Stimulated activated CD8-positive, alpha-beta memory T cell treated with anti-CD3 and anti-CD28 coated beads, Interleukin-12 subunit alpha, Interleukin-12 subunit beta, amount 100 ng/mL, for 1 hour (primary cell): ENCODE measurements at places on chromosomes 3 and 15.

GRCh38 chr15:45630917-45631691 lies 3.7 kb upstream of the SQOR start:
- no peak for DNase-seq

DNA sequence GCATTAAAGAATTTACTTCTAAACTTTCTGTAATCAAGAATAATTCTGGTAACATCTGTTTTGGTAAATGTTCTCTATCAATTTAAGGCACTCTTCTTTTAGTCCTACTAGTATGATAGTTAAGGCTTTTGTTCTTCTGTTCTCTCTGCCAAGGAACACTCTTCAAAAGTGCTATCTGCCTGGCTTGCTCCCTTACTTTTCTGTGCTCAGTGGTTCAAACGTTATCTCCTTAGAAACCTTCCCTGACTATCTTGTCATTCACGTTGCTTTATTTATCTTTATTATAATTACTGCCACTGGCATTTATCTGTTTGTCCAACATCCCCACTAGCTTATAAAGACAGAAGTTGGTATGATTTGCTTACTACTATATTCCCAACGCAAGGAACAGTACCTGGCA lies 59.2 kb downstream of the RFX7 start:
- no peak for DNase-seq

DNA sequence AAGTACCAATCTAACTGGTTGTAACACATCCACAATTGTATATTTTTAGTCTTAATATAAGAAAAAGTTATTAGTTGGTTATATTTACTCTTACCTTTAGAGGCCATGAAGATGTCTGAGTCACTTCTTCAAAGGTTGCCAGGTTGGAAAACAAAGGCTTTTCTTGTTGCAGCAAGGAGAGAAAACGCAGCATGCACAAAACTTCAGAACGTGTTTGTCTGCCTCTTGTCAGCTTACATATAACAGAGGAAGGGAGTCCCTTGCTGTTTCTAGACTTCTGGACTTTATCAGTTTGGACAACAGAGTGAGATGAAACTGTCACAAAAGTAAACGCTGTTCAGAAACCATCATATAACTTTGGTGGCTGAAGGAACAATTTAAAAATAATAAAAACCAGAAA lies at the start of gene PLSCR5:
Gene PLSCR5 (minus strand): TSS at position 241 of the 400 bp plus-strand sequence. CDS start 134 bp downstream, at position 107.
- DNase-seq: no peak

GRCh38 chr15:93048759-93049161 lies 40.3 kb downstream of the RGMA start:
- no peak for DNase-seq

- no peak for DNase-seq
Observed at GRCh38 chr3:71838406-71838805, 53.5 kb upstream of the PROK2 start.

DNA sequence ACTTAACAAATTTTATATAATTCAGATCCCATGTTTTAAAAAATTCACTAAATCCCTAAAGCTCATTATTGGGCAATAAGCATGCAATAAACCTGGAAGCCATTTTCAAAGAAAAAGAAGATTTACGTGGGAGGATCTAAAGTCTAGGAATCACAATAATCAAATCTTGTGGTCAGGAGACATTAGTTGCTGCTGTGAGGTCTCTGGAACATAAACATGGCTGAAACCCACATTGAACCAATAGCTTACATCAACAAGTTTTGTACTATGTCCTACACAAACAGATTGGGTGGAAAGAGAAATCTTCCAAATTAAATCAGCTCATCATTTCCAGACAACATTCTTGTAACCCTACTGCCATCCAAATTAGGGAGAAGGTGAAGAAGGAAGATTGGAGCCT lies 121.9 kb upstream of the EPHA3 start:
- no peak for DNase-seq

GRCh38 chr3:153063337-153063736 lies 98.7 kb upstream of the RAP2B start:
- DNase-seq: no peak

DNA sequence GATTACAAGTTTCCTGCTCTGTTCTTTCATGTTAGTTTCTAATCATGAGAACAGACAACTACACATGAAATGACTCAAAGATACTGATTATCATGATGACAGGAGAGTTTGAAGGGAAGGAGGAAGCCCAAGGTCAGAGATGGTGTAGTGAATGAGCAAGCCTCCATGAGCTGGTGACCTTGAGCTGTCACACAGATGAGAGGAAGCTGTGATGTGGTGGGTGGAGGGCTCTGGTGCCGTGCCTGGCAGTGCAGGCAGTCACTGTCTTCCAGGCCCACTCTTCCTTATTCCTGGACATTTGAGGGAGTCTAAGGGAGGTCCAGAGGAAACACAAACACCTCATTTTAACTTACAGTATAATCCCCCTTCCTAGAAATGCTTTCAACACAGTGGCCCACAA lies 133.4 kb upstream of the ROPN1 start:
- DNase-seq: no peak

DNA sequence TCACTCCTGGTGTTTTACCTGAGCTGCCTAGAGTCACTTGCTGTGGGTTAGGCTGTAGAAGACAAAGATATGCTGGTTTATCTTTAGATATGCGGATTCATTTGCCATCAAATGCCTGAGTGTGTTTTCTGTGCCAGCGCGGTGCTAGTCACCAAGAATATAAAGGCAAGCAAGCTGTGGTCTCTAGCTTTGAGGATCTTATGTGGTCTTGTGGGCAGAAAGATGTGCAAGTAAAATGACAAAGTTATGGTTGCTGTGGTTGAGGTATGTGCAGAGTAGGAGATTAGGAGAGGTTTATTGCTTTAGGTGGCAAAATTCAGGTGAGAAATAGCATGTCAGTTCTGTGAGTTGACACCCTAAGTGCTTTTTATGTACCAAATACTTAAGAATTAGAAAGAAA lies 94.2 kb downstream of the CGNL1 start:
- DNase-seq: no peak

DNA sequence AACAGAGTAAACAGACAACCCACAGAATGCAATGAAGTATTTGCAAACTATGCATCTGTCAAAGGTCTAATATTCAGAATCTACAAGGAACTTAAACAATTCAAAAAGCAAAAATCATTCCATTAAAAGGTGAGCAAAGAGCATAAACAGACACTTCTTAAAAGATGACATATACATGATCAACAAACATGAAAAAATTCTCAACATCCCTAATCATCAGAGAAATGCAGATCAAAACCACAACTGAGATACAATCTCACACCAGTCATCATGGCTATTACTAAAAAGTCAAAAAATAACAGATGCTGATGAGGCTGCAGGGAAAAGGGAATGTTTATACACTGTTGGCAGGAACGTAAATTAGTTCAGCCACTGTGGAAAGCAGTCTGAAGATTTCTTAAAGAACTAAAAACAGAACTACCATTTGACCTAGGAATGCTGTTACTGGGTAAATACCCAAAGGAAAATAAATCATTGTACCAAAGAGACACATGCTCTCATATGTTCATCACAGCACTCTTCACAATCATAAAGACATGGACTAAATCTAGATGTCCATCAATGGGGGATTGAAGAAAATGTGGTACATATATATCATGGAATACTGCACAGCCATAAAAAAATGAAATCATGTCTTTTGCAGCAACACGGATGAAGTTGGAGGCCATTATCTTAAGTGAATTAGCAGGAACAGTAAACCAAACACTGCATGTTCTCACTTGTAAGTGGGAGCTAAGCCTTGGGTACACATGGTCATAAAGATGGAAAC lies 393.3 kb upstream of the CBLB start:
- DNase-seq: no peak

GRCh38 chr3:52506266-52506966 lies 11.3 kb downstream of the STAB1 start:
- no peak for DNase-seq

GRCh38 chr3:129009266-129009665 lies 8.2 kb downstream of the EFCC1 start:
- DNase-seq: no peak

GRCh38 chr3:27927882-27928281 lies 205.8 kb upstream of the EOMES start:
- no peak for DNase-seq

DNA sequence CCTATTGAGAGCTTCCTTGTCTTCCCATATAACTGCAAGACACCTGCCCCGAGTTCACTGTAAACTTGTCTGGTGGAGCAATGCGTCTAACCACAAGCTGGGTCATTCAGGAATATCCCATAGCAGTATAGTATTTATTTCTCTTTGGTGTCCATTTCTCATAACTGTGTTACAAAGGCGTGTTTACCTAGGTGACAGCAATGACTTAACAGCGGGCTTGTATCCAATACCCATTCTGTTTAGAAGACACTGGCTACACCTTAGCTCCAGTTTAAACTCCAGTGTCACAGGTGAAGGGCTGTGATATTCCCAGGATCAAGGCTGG lies 24.3 kb downstream of the ATP10A start:
- DNase-seq: no peak

DNA sequence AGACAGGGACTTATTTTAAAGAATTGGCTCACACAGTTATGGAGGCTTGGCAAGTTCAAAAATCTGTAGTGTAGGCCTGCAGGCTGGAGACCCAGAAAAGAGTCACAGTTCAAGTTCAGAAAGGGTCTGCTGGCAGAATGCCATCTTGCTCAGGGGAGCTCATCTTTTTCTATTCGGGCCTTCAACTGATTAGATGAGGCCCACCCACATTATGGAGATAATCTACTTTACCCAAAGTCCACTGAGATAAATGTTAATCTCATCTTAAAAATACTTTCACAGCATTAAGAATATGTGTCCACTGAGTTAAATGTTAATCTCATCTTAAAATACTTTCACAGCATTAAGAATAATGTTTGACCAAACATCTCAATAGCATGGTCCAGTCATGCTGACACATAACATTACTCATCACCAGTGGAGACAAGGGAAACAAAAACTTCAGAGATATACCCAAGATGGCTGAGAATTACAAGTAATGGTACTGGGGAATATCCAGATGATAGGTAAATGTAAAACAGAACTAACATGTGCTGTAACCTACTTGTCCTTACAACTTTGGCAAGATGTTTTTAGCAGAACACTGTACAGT lies 74.3 kb upstream of the STAC start:
- no peak for DNase-seq

- peak; percentile 20 for DNase-seq
Observed at GRCh38 chr3:129278966-129279906, 566 bp downstream of the HMCES start.

GRCh38 chr3:120526011-120526870 lies 69.9 kb upstream of the NDUFB4 start:
- no peak for DNase-seq

DNA sequence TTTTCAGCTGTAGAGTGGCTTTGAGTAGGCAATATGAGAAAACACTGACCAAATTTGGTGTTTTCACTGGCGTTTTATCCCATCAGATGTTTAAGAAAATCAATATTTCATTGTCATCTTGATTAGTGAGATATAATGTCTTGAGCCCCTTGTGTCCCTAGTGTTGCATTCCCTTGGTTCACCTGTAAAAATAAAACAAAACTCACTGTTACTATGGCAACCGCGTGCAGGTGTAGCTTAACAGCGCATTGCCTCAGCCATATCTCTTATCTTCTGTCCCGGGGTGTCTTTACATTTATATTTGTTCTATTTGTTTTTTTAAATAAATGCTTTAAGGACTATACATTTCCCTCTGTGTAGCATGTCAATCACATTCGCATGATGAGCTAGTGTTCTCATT lies 551.6 kb downstream of the ZIC1 start:
- DNase-seq: no peak

- DNase-seq: no peak
Observed at GRCh38 chr3:101202640-101203039, 117.7 kb downstream of the IMPG2 start.

GRCh38 chr3:114132500-114132899 lies 46.4 kb downstream of the DRD3 start:
- no peak for DNase-seq

GRCh38 chr15:71931261-71931660 lies 120.9 kb downstream of the NR2E3 start:
- DNase-seq: no peak

DNA sequence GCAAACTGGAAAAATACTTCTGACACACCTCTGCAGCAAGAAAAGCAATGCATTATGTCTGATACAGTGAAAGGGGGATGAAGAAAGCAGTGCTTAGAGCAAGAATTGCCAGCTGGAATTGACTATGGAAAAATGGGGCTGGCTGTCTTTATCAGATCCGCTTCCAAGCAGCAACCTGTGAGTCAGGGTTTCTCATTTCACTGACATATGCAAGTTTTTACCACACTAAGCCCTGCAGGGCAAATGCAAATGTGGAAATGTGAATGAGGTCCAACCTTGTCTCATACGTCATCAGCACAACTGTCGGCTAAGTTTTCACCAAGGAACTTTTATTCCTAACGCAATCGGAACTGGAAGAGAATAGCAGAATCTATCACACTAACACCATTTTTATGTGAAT lies 172.5 kb upstream of the GADL1 start:
- DNase-seq: no peak

DNA sequence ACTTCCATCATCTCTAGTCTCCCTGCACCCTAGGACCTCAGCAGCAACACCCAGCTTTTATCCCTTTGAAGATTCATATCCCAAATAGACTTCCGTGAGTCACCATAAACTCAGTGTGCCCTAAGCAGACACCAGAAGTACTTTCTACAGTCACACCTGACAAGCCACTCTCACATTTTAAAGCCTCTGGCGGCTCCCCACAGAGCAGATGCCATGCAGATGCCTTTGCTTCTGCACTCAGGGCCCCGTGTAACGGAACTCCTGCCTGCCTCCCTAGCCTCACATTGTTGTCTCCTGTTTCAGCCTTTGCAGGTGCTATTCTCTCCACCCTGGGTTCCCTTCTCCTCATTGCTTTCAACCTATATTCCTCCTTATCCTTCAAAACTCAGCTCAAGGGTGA lies 155.5 kb upstream of the SLC24A5 start:
- no peak for DNase-seq
